ENCODE measurements at places on chromosomes 4 and X. TPM values are rescaled to one million over a fixed set of nuclear protein-coding genes. Genes with fewer than 3 reads are reported as not detected.

Gene GAGE12E
- total RNA-seq, result not detected

Gene SULT1B1
- total RNA-seq, result 10.6 TPM

Gene ADGRG2
- 11.9 TPM for total RNA-seq

Gene TNIP2
- total RNA-seq, result 41.5 TPM

Gene HTR2C
- not detected for total RNA-seq

Gene S100G
- total RNA-seq, result not detected

Data from subcutaneous preadipocyte (primary cell).